Stimulated activated CD4-positive, alpha-beta T cell treated with anti-CD3 and anti-CD28 coated beads, Interleukin-4, amount 100 ng/mL, for 24 hours (primary cell): ENCODE measurements at places on chromosomes 13 and 19.
A peak's percentile ranks its signal among the peaks of the same experiment; 100 is the strongest.

- DNase-seq, result peak; percentile 78
Observed at GRCh38 chr13:49110122-49110912, 109.8 kb upstream of the MLNR start.

DNA sequence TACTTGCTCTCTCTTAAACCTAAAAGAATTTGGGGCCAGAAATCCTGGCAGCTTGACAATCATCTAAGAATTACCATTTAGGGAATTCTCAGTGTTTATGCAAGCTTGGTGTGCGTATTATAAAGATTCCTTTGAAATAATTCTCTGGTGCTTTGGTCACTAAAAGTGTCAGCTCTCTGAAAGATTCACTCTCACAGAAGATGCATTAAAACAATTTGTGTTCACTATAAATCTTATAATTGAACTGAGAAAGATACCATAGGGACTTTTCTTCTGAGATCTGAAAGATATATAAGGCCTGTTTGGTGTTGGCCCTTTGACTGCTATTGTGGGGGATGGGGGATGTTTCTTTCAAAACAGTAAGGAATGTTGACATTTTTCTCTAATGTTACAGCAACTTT is 27.3 kb downstream of the EPSTI1 start:
- no peak for DNase-seq

DNA sequence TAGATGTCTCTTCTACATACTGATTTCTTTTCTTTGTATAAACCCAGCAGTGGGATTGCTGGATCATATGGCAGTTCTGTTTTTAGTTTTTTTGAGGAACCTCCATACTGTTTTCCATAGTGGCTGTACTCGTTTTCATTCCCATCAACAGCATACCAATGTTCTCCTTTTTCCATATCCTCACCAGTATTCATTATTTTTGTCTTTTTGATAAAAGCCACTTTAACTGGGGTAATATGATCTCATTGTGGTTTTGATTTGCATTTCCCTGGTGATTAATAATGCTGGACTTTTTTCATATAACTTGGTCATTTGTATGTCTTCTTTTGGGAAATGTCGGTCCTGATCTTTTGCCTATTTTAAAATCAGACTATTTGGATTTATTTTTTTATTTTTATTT is 108.5 kb downstream of the PAN3 start:
- no peak for DNase-seq

GRCh38 chr19:31890230-31890629 is 455.2 kb upstream of the ZNF507 start:
- no peak for DNase-seq

DNA sequence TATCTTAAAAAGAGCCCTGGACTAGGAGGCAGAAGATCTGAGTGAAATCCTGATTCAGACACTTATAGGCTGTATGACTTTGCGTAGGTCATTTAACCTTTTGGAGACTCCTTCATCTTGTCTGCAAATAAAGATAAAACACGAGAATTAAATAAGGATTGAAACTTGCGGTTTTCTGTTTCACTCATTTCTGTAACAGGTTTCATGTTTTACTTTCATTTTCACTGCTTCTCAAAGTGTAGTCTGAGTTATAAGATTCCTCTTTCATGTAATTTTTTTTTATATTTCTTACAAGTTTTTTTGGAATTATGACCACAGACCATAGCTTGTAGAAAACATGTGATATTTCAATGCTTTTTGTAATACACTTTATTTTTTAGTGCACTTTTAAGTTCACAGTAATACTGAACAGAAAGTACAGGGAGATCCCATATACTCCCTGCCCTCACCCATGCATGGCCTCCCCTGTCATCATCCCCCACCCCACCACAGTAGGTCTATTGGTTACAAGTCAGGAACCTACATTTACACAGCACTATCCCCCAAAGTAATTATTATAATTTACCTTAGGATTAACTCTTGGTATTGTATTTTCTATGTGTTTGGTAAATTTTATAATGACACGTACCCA is 174.6 kb downstream of the ITGBL1 start:
- peak; percentile 46 for DNase-seq

- DNase-seq, result no peak
Observed at GRCh38 chr13:56923626-56924140, 217.0 kb upstream of the PRR20A start.

DNA sequence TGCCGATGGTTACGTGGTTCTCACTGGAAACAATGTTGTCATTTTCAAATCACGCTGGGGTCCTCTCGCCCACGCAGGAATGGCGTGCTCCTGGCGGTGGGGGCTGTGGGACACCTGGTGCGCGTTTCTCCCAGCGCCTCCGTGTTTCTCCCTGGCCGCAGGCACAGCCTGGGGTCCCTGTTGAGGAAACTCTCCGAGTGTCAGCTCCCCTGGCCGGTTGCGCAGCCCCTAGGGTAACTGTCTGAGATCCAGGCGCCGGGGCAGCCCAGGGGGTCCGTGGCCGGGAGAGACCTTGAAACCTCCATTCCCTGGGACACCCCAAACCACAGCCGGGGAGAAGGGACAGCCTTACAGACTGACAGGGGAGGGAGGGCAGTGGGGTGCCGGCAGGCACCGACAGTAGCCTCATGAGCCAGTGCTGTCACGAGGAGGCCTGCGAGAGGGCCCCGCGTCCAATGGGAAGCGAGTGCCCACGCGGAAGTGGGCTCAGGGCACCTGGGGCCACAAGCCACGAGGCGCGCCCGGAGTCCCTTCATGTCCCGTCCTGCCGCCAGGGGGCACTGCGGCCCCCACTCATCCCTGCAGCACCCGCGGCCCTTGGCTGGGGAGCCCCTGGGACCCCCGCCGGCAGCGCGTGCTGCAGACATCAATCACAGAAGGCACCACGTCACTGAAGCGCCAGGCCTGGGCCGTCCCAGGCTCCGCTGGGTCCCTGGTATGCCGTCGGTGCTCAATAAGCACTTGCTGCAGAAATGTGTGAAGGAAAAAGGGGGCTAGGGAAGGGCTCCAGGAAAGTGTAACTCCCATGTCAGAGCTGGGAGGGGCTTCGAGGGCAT is 9.5 kb downstream of the ADAMTSL5 start:
- peak; percentile 73 for DNase-seq

DNA sequence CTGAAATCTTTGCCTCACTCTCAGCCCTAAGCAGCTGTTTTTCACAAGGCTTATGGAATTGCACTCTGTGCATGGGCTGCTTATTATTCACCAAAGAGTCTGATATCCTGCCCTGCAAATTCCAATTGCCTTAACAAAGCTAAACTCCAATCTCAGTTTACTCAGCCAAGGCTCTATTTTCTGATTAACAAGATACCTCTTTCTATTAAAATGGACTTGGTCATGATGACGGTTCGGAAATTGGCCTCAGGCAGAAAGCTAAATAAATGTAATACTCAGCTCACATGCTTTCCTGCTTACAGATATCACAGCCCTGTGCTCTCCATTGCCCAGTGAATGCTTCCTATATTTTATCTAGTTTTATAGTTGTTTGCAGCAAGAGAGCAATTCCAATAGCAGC is 1270.8 kb downstream of the PCDH9 start:
- DNase-seq, result no peak

DNA sequence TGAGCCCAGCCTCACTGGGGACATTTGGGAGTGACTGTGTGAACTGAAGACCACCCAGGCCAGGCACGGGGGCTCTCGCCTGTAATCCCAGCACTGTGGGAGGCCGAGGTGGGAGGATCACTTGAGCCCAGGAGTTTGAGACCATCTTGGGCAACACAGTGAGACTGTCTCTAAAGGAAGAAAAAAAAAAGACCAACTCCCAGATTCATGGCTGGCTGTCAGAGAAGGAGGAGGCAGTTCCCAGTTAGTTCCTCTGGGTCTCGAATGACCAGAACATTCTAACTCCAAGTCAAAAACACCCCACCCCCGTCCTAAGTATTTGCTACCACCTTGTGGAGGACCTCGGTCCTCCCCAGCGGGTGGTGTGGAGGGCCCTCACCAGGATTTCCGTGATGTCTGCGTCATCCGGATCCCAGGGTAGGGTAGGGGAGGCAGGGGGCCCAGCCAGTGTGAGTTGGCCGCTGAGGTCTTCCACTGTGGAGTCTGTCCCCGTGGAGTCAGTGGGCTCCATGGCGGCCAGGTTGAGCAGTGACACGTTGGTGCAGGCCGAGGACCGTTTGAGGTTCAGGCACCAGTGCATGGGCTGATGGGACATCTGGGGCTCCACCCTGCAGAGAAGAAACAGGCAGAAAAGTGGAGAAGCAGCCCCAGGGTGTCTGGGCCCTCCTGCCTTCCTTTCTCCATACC is 1.3 kb downstream of the TSKS start:
- no peak for DNase-seq
